ENCODE measurements at places on chromosomes 6 and 20. TPM values are rescaled to one million over a fixed set of nuclear protein-coding genes. Genes with fewer than 3 reads are reported as not detected.

The TFEB gene
- 19.4 TPM for total RNA-seq

The RUNX2 gene
- 8.4 TPM for total RNA-seq

The KHDC1L gene
- total RNA-seq: not detected

The CCDC170 gene
- total RNA-seq: 0.66 TPM

The HSF2 gene
- 20.7 TPM for total RNA-seq

The UBE2V1 gene
- total RNA-seq: 83.9 TPM

The CAGE1 gene
- not detected for total RNA-seq
